Activated naive CD8-positive, alpha-beta T cell treated with anti-CD3 and anti-CD28 coated beads for 36 hours (primary cell): ENCODE measurements at places on chromosomes 16 and 17.

DNA sequence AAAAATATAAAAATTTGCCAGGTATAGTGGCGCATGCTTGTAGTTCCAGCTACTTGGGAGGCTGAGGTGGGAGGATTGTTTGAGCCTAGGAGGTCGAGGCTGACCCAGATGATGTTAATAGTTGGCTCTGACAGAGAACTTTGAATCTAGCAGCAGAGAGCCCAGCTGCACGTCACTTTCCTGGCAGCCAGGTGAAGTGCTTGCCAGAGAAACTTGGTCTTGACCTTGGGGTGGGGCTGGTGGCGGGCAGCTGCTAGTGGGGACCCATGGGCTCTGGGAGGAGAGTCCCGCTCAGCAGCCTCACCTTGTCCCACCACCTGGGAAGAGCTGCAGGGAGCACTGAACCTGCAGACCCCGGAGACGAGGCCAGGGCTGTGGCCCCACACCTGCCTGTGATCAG, 3.1 kb upstream of the C16orf74 start:
- DNase-seq, result no peak

- peak; percentile 68 for DNase-seq
These were observed 856 bp downstream of the DNAJA2 start for GRCh38 chr16:46972429-46973206.

GRCh38 chr17:14918540-14918939, 346.6 kb downstream of the PMP22 start:
- no peak for DNase-seq

GRCh38 chr17:53472586-53472985, 350.1 kb upstream of the KIF2B start:
- no peak for DNase-seq

DNA sequence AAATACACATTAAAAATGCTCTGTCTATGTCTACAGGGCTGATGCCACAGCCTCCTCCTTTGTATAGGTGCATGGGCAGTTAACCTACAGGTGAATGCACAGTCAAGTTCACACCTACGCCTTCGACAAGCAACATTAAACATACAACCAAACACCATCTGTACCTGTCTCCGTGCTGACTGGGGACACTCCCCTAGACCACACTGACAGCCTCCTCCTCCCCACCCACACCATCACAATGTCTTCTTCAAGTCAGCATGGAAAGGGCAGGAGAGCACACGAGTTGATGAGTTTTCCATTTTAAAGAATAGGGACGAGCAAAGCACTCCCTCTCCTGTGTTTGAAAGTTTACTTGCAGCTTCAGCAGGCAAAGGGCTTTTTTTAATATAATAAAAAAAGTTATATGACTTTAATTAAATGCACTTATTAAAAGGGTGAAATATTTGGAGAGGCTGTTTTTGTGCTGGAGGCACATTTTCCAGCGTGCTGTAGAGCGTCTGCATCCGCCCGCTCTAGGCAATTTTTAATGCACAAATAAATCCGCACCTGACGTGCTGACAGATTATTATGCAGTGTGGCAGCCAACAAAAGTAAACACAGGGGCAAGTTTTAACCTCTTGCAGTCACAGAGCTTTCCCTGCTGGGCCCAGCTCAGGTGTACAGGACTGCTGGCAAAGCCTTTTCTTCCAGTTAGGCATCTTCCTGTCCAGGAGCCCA, 367.9 kb downstream of the SOX9 start:
- DNase-seq, result no peak

DNA sequence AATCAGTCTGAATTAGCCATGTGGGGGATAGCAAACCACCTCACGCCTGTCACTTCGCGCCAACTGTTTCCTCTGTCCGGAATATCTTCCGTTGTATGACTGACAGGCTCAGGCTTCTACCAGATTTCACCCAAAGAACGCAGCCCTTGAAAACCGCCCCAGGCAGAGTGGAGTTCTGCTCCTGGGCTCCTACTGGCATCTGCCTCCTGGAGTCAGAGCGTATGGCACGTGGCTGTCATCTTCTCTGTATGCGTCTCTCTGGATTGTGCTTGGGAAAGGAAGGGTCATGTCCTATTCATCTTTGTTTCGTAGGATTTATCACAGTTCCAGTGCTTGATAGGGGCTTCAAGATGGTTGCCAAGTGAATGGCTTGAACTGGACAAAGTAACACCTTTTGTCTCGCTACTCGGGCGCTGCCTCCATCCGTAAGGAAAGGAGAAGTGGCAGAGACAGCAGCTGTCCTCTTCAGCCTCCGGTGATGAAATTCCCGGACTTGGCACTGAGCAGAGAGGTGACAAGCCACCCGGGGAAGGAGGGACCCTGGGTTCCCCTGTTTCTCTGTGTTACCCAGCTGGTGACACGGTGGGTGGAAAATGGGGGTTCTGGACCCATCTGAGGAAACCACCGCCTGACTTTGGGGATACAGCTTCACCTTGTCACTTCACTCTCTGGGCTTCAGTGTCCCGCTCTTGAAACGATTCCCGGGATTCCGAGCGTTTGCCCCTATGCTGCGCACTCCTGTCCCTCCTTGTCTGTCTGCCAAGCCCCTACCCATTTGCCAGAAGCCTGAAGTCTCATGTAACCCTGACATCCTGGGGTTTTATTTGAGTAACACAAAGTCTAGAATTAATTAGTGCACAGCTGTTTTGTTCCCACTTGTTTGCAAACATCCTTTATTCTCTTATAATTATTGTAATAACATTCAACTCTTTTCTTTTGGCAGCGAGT, 13.9 kb downstream of the KIAA0513 start:
- no peak for DNase-seq

DNA sequence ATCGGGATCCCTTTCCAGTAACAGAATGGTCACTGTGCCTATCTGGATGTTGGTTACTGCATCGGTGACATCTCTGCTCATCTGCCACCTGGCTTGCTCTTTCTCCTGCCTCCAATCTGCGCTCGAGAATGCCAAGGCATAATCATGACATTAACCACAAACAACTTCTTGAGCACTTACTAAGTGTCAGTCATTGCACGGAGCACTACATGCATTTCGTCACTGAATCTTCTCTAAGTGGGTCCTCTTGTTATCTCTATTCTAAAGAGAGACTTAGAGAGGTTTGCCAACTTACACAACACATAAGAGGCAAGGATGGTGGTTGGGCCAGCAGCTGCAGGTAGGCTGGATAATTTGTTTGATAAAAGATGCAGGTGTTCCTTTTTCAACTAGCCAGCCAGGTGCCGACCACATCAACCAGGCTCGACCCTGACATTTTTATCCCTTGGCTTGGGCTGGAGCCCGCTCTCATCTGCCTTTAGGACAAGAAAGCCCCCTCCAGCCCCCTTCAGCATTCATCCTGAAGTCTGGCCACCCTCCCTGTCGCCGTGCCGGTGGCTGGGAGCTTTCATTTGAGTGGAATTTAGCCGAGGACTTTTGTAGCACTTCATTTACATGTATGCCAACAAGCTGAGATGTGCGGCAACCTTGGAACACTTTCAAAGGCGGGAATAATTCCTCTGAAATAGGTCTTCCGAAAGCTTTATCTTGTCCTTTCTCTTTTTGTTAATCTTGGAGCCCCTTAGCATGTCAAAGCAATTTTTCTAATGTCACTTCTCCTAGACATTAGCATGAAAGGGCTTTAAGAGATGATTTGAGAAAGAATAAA, 89.3 kb upstream of the NKD1 start:
- no peak for DNase-seq

GRCh38 chr17:65586899-65587298, 25.5 kb upstream of the AXIN2 start:
- DNase-seq, result no peak

DNA sequence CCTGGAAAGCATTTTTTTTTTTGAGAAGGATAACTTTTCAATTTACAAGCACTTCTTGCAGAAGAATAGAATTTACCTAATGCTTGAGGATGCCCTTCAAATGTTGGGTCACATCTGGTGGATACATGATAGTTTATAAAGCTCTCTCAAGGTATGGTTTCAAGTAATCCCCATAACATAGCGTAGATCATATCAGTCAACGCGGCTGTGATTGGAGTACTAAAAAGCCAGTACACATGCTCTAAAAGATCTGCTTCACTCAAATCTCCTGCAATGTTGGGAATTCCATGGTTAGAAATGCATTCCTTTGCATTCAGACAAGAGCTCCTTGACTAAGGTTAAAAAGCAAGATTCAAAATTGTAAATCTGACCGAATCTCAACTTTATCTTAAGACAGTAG, 3.9 kb upstream of the KCNJ16 start:
- no peak for DNase-seq

DNA sequence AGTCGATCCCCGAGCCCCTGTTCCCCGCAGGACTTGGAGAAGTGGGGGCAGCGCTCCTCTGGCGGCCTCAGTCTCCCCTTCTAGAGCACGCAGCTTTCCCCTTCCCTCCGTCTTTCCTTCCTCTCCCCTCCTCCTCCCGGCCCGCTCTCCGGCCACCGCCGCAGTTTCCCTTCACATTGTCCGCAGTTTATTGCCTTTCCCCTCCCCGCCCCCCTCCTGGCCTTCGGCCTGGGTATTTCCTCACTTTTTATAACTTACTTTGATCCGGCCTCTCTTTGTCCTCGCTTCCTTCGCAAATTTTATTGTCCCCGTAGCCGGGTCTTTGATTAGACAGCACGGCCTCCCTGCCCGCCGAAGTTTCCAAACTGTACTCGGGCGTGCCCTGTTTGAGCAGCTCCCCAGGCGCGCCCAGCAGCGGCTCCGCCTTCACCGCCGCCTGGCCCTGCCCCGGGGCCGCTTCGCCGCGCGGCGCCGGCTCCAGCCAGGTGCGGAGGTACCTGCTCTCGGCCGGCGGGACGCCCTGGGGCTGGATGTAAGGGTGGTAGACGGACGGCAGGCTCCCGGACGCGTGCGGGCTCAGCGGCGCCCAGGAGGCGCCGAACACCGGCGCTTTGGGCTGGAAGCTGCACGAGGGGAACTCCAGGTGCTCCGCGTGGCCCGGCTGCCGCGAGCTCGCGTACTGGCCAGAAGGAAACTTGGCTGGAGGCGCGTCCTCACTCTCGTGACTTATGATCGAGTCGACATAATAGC, 488 bp downstream of the HOXB9 start:
- DNase-seq, result peak; percentile 61

DNA sequence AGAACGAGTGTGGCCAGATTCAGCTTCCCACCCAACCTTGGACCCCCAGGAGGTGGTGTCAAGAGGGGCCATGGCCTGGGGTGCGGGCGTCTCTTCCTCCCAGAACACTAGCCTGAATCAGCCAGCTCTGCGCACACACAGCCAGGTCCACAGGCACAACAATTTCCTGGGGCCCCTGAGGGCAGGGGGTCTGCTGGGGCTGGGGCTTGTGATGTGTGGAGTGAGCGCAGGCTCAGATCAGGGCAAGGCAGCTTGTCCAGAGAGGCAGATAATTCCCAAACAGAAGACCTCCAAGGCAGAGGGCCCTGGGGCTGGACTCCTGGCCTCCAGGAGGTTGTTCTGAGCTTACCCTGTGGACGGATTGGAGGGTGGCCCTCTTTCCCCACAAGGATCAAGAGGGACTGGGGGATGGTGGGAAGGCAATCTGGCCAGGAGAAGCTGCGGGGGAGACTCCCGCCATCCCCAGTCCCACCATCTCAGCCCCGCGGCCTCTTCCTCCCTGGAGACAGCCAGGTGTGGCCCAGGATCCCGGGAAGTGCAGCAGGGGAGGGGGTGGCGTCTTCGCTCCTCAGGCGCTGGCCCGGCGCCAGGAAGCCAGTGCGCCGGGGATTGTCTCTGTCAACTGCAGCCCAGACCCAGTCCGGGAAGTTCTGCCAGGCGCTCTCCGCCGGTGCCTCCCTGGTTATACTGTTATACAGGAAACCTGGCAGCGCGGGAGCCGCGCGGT, 52.0 kb upstream of the AMZ2 start:
- DNase-seq, result no peak

DNA sequence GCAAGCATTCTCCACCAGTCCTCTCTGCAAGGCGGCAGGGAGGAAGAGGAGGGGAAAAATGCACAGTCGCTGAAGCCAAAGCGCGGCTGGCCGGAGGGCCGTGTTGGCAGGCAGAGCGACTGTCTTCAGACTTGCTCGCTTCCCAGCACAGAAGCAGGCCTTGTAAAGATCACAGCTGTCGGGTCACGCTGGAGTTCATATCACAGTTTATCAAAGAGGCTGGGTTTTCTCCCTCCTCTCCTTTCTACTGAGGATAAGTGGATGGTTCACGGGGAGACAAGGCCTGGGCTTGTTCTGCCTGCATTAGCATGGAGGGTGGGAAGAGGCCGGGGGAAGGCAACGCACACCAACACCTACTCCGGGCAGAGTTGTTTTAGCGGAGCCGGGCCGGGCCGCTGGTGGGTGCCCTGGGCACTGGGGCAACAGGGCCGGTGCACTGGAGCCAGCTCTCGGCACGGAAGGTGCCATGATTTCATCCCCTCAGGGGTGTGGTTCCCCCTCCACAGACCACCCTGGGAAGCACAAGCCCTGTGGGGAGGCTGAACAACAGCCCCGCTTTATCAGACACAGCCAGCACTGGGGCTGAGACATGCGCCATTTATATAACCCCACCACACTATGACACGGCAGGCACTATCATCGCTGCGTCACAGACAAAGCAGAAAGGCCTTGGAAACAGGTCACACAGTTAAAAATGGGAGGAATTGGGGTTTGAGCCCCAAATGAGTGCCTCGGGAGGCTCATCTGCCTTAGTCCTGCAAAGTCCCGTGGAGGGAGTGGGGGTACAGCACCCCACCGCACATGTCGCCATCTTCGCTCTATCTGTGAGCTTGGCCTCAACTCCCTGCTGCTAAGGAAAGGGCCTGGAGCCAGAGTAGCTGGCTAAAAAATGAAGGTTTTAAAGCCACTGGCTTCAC, 40.3 kb upstream of the MTSS2 start:
- DNase-seq, result no peak

GRCh38 chr17:61313461-61314326, 85.9 kb upstream of the TBX2 start:
- DNase-seq, result no peak

- no peak for DNase-seq
These were observed 17.3 kb upstream of the TBKBP1 start for GRCh38 chr17:47676510-47677165.

DNA sequence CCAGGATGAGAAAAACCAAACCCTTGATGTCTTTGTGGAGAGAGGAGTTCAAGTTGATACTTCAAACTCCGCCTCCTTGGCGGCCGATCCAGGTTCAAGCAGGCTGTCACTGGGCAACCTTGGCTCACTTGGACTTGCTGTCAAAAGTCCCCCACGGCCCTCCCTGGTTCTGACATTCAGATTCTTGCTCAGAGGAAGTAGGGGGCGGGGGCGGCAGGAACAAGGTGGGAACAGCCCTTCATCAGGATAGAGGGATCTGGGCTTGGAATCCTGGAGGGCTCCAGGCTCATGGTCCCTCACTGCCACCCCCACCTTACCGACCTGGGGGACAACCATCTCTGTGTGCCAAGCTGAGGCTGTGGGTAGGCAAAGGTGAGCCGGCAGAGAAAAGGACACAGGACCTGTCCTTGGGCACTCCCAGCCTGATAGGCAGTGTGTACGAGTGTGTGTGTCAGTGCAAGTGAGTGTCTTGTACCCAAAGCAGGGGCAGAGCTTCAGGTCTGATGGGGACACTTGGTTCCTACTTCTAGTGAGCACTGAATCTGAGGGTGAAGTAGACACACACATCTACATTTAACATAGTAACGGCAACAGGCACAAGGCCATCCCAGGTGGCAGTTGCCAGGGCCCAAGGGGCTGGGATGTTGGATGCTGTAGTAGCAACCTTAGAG, 6.6 kb upstream of the TSPOAP1 start:
- DNase-seq, result peak; percentile 62
